Stimulated activated CD8-positive, alpha-beta memory T cell treated with anti-CD3 and anti-CD28 coated beads, Interleukin-4, amount 100 ng/mL, for 1 hour (primary cell): ENCODE measurements at places on chromosomes 1 and 21.

DNA sequence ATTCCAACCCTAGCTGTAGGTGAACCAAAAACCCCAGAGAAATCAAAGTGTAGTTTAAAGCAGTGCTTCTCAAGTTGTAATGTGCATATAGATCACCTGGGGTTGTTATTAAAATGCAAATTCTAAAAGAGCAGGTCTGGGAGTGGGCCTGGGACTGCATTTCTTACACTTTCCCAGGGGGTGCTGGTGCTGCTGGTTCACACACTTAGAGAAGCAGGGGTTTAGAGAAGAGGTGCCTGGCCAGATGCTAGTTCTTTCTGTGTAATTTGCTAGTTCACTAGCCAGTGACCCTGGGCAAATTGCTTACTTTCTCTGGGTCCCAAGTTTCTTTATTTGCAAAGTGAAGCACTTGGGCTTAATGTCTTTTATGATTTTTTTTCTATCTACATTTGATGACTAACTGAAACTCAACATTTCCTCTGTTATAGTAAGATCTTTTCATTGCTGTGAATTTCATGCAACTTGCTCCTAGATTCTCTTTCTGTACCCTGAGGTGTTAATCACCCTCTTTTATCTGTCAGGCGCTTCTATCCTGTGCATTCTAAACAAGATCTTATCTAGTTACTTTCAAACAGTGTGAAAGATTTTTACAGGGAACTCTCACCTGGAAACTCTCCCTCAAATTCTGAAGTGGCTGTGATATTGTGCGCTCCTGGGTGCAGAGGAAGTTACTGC, 141.9 kb upstream of the UBE2U start:
- DNase-seq, result no peak

DNA sequence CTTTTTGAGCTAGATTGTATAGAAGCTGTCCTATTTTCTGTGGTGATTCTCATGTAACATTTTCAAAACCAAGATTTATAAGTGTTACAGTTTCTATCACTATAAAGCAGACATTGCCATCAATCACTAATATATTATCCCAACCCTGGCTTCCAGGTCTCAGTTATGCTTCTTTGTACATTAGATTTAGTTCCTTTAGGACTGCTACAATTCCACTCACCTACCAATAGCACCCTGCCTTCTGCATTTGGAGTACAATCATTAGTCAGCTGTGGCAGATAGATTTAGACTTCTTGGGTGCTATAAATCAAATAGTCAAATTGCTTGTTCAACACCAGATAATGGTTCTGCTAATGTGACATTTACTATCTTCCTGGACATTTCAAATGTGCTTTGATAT, 281.6 kb downstream of the BRINP3 start:
- no peak for DNase-seq

GRCh38 chr1:84691122-84691783, 992 bp upstream of the SSX2IP start:
- DNase-seq, result no peak

DNA sequence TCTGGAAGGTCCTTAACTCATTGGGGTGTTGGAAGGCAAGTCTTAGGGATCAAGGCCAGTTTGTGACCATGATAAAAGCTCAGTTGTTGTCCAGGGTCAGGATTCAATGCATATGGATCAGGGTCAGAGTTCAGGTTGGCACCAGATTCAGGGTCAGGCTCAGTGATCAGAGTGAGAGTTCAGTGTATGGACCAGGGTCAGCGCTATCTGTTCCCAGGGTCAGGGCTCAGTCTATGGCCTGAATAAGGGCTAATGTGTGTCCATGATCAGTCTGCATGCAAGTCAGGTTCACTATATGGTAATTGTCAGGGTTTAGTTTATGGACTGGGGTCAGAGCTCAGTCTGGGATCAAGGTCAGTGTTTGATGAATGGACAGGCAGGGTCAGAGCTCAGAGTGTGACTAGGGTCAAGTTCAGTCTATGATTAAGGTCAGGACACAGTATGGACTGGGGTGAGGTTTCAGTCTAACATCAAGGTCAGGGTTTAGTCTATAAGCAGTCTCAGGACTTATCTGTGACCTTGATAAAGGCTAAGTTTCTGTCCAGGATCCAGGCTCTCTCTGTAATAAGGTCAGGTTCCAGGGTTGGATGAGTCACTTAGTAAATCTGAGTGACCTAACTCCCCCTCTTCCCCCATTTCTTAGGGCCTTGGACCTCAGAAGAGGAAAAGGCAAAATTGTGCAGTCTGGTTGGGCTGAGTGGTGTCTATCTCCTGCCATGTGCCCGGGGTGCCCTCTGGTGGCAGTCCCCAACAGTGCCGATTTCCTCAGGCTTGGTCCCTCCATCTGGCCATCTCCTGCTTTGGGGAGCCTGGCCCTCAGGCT, 23.8 kb downstream of the KNCN start:
- DNase-seq, result no peak

GRCh38 chr1:243487649-243488227, 231.9 kb downstream of the SDCCAG8 start:
- DNase-seq, result no peak
